ENCODE measurements at places on chromosomes 5 and 9.

GRCh38 chr9:137793196-137793841 is 84.3 kb upstream of the CACNA1B start:
- no peak for DNase-seq

DNA sequence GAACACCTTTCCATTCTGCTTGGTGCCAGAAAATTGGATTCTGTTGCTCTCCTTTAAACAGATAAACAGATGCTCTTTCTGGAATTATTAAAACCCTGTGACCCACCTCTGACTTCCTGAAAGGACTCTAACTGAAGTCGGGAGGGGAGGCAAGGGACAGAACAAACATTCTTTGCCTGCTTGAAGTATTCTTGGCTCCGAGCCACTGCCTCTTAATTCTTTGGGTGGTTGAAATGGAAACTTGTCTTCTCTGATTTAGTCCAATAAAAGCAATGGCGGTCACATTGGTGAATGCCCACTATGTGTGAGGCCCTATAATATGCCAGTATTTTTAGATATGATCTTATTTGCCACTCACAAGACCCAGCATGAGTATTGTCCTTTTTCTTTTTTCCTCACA is 236.8 kb downstream of the SLIT3 start:
- no peak for DNase-seq

- DNase-seq, result no peak
Measured at GRCh38 chr5:53411388-53411787, 69.0 kb upstream of the FST start.

DNA sequence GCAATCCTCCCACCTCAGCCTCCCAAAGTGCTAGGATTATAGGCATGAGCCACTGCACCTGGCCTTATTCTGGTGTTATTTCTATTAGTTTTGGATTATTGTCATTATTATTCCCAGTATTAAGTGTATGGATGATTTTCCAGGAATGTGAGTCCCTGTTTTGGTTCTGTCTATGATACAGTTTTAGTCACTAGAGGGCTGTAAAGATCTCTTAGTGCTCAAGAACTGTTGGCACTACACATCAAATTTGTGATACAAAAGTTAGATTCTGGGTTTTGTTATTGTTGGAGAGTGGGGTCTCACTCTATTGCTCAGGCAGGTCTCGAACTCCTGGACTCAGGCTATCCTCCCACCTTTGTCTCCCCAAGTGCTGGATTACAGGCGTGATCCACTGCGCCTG is 12.1 kb downstream of the CCL28 start:
- no peak for DNase-seq

DNA sequence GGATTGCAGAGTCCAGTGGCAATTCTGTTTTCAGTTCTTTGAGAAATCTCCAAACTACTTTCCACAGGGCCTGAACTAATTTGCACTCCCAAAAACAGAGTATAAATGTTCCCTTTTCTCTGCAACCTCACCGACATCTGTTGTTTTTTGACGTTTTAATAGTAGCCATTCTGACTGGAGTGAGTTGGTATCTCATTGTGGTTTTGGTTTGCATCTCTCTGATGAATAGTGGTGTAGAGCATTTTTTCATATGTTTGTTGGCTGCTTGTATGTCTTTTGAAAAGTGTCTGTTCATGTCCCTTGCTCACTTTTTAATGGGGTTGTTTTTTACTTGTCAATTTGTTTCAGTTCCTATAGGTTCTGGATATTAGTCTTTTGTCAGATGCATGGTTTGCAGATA is 72.6 kb downstream of the PALM2AKAP2 start:
- no peak for DNase-seq

GRCh38 chr5:160075073-160075472 is 44.2 kb downstream of the PWWP2A start:
- DNase-seq, result no peak

GRCh38 chr5:57537811-57538210 is 55.2 kb upstream of the ACTBL2 start:
- DNase-seq, result no peak

DNA sequence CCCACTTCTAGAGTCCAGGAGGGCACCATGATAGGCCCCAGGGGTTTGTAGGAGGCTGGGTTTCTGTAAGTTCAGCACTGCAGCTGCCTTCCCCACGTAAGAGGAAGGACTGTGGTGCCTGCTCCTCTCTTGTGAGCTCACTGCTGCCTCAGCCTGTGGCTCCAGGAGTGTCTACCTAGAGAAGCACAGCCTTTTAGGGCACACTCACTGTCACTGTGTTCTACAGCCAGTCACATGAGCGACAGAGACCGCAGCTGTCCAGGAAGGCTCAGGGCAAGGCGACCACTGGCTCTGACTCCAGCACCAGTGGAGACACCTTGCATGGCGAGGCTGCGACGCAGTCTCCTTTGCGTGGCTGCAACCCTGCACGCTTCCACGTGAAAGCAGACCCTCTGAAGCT is 72.8 kb downstream of the OTULIN start:
- DNase-seq, result no peak

- DNase-seq, result no peak
Measured at GRCh38 chr9:16752601-16753000, 117.9 kb downstream of the BNC2 start.

DNA sequence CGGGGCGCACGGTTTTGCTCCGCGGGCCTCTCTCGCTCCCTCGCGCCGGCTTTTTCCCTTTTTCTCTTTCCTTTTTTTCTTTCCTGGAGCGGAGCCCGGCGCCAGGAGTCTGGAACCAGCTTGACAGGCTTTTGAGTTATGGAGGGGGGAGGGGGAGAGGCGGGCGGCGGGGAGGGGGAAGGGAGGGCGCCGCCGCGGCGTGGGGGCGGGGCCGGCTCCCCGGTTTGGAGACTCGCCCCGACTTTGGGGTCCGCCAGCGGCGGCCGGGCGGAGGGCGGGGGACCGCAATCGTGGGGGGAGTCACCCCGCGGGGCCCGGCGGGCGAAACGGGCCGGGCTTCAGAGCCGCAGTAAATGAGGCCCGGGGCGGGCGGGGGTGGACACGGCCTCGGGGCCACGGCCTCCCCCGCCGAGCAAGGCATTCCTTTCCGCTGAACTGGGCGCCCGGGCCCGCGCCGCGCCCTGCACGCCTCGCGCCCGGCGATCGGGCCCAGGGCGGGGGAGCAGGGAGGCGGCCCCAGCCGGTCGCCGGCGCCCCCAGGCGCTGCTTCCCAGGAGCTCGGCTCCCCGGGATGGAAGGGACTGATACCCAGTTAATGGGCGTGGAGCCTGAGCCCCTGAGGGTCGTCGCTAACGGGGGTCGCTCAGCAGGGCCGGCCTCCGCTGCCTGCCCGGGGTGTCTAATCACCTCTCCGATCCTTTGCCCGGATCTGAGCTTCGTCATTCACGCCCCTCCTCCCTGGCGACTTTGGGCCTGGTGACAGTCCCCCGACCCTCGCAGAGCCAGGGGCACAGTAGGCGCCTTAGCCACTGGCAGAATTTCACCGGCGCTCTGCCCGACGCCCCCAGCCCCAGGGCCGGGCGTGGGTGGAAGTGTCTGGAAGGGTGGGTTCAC is 138.1 kb downstream of the C9orf50 start:
- peak; percentile 64 for DNase-seq

DNA sequence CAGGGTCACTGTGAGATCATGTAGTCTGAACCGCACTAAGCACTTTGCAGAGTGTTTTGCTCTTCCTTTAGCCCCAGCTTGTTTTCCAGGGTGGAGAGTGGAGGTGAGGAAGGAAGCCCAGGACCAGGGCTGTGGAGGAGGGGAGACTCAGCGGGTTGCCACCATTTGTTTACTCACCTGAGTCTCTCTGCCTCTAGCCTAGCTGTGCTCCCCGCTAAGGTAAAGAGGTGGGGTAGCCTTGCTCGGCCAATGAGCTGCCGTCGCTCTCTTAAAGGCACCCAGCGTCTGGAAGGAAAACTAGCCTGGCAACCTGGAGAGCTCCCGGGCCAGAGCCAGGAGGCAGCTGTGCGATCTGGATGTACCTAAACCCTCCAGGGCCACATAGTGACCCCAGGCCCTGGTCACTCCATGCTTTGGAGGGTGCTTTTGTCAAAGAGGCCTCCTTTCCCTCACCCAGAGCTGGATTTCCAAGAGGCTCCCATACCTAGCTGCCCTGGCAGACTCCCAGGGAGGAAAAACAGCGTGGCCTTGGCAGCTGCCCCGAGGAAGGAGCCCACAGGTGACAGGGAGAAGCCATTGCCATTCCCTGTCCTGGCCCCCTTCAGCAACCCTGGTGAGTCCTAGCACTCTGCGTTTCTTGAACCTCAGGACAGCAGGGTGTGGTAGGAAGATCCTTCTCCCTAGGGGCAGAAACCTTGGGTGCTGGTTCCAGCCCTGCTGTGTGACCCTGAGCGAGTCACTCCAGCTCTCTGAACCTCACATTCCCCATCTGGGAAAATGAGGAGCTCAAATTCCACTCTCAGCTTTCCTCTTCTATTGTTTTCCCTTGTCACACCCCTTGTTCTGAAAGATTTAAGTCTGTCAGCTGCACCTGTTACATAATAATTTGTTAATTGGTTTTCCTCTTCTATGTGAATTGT is 42.4 kb upstream of the LARP1 start:
- peak; percentile 73 for DNase-seq

GRCh38 chr9:77765781-77766259 is 117.7 kb upstream of the GNA14 start:
- no peak for DNase-seq

GRCh38 chr9:16367605-16368231 is 502.8 kb downstream of the BNC2 start:
- DNase-seq, result no peak

GRCh38 chr9:93826209-93826608 is 128.9 kb downstream of the BARX1 start:
- no peak for DNase-seq

DNA sequence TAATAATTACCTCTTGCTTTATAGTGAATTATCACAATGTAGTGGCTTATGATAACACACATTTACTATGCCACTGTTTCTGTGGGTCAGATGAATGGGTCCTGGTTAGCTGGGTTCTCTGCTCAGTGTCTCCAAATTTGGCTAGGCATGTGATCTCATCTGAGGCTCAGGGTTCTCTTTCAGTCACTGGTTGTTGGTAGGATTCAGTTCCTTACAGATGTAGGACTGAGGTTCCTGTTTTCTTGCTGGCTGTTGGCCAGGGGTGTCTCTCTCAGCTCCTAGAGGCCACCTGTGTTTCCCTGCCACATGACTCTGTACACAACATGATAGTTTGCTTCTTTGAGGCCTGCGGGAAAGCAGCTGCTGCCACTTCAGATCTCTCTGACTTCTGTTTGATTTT is 7.1 kb downstream of the NFX1 start:
- no peak for DNase-seq

GRCh38 chr9:98506422-98507054 is 202.2 kb downstream of the GABBR2 start:
- no peak for DNase-seq

GRCh38 chr9:130128251-130128650 is 44.0 kb upstream of the NCS1 start:
- DNase-seq, result no peak

- DNase-seq, result no peak
Measured at GRCh38 chr5:13346401-13346800, 598.1 kb downstream of the DNAH5 start.

DNA sequence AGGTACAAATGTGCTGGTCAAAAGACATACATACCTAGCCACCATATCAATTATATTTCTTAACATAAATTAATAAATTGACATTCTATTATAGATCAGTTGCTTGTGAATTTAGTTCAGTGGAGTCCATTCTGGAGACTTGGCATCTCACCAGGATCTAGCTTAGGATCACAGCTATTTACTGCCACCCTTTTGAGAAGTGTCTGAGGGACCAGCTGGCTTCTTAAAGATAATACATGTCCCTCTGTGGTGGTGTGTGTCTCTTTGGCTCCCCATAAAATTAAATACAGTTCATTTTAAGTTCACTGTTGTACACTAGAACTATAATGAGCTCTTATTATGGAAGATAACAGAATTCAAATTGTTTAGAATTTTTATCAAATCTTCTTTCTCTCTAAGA is 290.7 kb downstream of the PRELID2 start:
- DNase-seq, result no peak

DNA sequence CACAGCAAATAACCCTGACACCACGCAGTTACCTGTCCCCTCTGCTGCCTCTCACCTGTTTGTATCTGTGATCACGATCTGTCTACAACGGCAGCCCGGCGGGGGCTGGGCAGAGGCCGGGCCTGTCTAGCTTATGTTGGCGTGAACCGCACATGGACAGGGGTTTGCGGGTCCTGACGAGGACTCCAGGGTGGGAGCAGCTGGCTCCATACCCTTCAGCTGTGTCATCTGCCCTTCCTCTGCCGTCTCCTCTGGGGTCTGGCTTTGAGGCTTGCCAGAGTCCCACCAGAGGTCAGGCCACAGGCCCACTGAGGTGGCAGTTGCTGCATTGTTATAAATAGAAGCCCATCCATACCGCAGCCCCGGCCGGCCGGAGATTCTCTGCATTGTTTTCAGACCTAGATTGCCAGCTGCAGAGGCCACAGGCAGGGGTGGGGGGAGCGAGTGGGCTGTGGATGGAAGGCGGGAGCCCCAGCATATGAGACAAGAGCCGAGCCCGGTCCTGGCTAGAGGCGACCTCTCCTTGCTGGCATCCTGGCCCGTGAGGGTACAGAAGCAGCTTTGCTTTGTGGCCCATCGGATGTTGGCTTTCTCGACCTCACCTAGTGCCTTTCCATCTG is 37.8 kb downstream of the FAM78A start:
- no peak for DNase-seq

DNA sequence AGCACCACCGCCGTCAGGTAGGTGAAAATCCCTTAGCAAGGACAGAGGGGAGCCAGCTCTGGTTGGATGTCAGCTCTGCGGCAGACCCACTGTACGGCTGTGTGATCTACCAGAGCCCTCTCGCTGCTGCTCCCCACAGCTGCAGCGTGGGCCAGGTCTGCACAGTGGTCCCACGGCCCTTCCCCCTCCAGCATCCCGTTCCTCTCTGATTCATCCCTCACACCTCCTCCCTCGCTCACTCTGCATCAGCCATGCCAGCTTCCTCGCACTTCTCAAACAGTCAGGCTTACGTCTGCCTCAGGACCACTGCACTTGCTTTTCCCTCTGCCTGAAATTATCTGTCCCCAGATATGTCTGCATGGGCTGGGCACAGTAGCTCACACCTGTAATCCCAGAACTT is 26.6 kb upstream of the CFAP157 start:
- no peak for DNase-seq

- no peak for DNase-seq
Measured at GRCh38 chr5:40584054-40584453, 95.7 kb upstream of the PTGER4 start.

- DNase-seq, result no peak
Measured at GRCh38 chr9:135698767-135699166, 514 bp downstream of the SOHLH1 start.

DNA sequence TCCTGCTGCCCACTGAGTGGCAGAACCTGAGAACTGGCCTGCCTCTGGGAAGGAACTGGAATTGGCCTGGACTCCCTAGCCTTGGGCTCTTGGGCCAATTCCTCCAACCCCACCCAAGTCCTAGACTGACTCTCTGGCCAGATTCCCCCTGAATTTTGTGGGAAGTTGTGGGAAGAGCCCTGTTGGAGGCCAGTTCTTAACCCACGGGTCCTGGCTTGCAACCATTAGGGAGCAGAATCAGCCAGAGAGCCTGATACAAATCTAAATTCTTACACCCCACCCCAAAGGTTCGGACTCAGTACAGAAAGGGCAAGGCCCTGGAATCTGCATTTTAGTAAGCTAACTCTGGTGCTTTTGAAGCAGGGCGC is 125.3 kb upstream of the SLC25A48 start:
- no peak for DNase-seq

GRCh38 chr9:71549023-71549422 is 219.3 kb downstream of the CEMIP2 start:
- no peak for DNase-seq

Measured in COR-L47 (cell line).